ENCODE measurements at places on chromosomes 5 and 9. TPM values are rescaled to one million over a fixed set of nuclear protein-coding genes. Genes with fewer than 3 reads are reported as not detected.

DNA sequence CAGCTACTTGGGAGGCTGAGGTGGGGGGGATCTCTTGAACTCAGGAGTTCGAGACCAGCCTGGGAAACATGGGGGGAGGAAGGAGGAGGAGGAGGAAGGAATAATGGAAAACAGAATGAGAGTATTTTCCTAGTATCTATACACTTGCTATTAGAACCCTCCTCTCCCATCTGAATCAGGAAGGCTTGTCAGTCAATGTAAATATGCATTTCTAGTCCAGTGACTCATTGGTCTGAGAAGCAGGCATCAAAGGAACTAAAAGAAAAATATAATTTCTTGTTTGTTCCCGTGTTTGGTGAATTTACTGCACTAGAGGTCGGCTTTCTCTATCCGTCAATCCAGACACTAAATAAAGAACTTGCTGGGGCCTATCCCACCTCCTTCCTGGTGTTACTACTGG lies 88.6 kb downstream of the AGTPBP1 start:
- no peak for DNase-seq

DNA sequence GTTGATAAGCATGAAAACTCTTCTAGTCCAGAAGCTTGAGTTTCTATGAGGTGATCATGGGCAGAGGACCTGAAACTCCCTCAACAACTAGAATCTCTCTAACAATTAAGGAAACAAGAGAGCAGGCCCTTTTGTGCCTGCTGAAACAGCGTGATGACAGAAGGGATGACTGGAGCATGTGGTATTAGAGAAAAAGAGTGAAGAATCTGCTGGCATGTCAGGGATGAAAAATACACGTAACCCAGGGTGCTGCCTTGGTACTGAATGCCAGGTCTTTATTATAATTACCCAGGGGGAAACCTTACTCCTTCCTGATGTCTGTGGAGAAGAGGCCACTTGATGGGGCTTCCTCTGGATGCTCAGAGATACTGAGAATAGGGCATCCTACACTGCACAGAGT lies 167.8 kb downstream of the CRB2 start:
- DNase-seq = no peak

Gene SPINK7
- not detected for total RNA-seq

Gene STC2
- total RNA-seq = 5.6 TPM

Gene TNC
- 19.4 TPM for total RNA-seq

Gene ADRB2
- 4.4 TPM for total RNA-seq

All from dorsolateral prefrontal cortex (tissue), 122 donors.